Kidney (tissue), 22 donors: ENCODE measurements at places on chromosomes 2 and 18.
A peak's percentile ranks its signal among the peaks of the same experiment; 100 is the strongest.

GRCh38 chr2:189409647-189410046 is 31.6 kb upstream of the WDR75 start:
- no peak for DNase-seq

GRCh38 chr2:231605607-231606091 is 13.0 kb downstream of the TEX44 start:
- no peak for DNase-seq

DNA sequence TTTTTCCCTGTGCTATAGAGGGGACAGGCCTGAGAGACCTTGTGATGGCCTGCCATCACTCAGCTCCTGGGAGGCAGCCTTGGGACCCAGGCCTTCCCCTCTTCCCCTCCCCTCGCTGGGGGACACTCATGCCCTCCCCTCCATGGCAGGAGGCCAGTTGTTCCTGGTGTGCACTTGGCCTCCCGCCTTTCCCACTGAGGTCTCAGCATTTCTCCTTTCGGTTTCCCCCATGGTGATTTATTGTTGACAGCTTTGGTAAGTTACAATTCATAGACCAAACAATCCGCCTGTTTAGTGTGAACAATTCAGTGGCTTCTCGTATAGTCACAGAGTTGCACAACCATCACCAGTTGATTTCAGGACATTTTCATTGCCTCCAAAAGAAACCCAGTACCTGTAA is 10.2 kb upstream of the CNDP1 start:
- peak; percentile 85 for DNase-seq

- no peak for DNase-seq
These were observed 74.7 kb downstream of the NEURL3 start for GRCh38 chr2:96430394-96430988.

- DNase-seq, result no peak
These were observed 154.3 kb downstream of the NRP2 start for GRCh38 chr2:205836477-205837221.

DNA sequence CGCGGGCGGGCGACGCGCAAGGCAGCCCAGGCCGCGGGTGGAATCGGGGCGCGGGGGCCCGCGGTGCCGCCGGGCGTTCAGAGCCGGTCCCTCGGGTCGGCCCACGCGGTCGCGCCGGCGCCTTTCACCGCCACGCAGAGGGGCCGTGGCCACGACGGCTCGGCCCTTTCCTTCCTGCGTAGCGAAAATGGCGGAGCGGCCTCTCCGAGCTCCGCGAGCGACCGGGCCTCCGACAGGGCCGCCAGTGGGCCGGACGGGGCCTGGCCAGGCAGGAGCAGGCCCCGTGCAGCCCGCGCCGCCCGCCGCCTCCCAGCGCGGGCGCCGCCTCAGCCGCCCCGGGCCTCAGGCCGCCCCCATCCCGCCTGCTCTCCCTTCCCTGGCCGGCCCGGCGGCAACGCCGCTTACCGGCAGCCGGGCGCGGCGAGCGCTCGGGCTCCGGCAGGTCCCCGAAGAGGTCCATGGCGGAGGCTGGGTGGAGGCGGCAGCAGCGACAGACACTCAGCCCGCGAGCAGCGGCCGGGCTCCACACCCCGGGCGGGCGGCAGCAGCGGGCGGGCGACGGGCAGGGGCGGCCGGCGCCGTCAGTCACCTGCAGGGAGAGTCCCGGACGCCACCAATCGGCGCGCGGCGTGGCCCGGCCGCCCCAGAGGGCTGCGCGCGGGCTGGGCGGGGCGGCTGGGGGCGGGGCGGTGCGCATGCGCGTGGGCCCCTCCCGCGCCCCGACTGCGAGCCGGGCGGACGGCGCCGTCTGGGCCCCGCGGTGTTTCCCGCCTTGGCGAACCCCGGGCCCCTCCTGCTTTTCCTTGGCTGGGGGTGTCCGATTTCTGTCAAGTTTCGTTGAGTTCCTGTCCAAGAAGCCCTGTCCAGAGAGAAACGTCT is at the start of gene ILKAP:
TSS of gene ILKAP (minus strand) at position 602 of the 879 bp plus-strand sequence. CDS start at position 460, 142 bp downstream.
- peak; percentile 97 for DNase-seq

DNA sequence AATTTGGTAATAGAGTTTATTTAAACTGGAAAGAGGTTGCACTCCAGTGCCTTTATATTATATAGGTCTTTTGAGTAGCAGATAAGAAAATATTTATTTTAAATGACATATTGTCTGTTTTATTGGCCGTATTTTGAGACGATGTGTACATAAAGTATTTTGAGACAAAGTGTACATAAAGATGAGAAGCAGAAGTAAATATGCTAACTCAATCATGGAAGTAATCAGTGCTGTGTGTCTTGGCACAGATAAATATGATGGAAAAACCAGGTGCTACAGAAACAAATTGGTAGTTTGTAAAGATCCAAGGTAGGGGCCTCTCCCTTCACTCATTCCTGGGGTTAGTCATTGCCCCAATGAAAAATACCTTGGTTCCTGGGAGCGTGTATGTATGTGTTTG is 382.9 kb downstream of the DSEL start:
- DNase-seq, result no peak

DNA sequence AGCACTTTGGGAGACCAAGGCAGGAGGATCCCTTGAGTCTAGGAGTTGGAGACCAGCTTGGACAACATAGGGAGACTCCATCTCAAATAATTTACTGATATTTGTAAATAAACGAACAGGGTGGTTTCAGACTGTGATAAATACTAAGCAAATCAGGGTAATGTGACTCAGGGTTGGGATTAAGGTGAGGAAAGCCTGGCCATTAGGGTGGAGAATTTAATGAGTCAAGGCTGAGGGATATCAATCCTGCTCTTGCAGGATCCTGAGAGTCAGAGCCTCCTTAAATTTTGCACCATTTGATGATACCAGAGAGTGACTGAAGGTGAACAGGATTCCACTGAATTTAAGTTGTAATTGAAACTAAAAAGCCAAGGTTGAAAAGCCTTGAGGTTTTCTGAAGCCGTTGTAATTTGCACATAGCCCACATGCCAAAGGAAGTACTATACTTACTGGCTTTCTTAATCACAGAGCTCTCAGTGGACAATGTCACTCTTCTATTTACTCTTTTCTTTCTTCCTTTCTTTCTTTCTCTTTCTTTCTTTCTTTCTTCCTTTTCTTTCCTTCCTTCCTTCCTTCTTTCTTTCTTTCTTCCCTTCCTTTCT is 28.6 kb upstream of the AP1S3 start:
- DNase-seq, result no peak

GRCh38 chr2:221518935-221519625 is 53.0 kb downstream of the EPHA4 start:
- no peak for DNase-seq

GRCh38 chr2:185147361-185147760 is 549.0 kb downstream of the ZNF804A start:
- DNase-seq, result no peak

DNA sequence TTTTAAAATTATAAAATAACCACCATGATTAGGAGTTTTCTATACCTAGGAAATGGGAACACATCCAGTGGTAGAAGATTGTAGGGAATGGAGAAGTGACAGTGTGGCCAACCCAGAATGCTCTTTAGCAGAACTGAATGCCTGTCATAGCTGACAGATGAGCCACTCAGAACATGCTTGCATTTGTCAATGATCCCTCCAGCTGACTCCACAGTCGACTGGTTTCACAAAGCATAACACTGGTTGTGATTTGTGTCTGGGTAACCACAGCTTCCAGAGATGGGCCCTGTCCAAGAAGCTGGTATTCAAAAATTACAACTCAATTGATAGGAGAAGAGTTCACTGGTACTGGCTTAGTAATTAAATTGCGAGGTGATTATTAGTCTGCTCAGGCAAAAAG is 9.0 kb upstream of the CTIF start:
- DNase-seq, result no peak

DNA sequence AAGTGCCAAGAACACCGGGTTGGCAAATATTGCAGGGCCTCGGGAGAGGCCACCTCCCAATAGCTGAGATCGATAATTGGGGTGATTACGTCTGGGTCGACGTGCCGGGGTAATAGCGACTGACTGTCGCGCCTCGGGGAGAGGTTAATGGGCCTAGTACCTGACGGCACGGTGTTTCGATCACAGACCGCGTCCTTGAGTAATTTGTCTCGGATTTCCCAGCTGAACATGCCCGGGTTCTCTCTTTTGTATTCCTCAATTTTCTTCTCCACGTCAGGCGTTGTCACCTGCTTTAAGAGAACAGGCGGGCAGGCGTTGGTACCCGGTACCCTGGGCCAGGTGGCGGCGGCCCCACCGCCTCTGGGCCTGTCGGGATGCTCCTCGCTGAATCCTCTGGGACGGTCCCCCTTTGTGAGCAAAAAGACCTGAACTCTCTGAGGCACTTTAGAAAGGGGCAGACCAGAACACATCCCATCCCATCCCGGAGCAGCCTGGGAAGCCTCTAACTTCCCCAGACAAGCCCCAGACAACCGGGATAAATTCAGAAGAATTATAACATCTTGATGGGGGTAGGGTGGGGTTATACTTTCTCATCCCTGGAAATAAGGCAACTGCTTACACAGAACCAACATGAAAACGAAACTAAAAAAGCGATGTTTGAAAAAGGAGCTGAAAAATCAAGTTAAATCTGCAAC is 3.3 kb downstream of the PAX3 start:
- DNase-seq, result no peak

DNA sequence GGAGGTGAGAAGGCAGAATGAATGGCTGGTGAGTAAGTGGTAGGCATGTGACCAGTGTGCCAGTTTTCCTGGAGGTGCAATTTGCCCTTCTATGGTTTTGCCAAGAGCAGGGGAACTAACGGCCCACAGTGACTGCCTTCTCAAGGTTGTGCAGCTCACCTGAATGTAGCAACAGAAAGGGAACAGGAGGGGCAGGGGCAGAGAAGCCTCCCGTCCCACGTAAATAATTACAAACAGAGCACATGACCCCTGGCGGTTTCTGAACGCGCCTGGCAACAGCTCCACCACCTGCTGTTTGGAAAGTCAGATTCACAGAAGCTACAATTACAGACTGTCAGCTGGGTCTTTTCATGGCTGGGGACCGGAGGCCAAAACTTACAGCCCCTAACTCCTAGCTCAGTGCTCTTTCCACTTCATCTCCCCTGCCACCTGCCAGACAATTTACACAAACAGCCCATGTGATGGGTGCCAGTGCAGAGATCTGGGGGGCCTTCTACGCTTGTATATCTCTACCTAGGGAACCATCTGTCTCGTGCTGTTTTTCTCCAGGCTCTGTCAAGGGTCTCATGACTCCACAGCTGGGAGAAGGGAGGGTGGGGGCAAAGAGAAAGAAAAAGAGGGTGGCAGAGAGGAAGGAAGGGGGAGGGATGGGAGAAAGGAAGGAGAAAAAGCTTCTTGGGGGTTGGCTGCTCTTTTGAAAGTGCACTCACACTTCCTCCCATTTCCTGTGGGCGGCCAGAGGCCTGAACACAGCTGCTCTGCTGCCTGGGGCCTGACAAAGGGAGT is 69.6 kb downstream of the POLR1A start:
- peak; percentile 80 for DNase-seq

- no peak for DNase-seq
These were observed 11.0 kb downstream of the ZNF407 start for GRCh38 chr18:74608681-74609080.

DNA sequence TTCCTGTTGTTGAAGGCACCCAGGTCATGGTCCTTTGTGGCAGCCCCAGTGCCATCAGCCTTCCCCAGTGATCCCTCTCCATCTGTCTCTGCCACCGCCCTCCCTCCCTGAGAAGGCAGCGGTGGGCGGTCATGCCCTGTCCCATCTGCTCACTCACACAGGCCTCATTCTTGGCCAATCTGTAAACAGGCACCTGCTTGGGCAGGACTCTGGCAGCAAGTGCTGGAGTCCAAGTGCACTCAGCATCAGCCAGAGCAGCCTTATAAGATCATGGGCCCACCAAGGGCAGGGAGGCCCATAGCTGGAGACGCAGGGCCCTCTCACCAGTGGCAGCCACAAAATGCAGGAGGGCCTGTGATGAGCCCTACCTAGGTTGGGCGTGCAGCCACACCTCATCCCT is 140.9 kb downstream of the TWIST2 start:
- no peak for DNase-seq

- DNase-seq, result no peak
These were observed 148.2 kb upstream of the NCK2 start for GRCh38 chr2:105596411-105596921.

DNA sequence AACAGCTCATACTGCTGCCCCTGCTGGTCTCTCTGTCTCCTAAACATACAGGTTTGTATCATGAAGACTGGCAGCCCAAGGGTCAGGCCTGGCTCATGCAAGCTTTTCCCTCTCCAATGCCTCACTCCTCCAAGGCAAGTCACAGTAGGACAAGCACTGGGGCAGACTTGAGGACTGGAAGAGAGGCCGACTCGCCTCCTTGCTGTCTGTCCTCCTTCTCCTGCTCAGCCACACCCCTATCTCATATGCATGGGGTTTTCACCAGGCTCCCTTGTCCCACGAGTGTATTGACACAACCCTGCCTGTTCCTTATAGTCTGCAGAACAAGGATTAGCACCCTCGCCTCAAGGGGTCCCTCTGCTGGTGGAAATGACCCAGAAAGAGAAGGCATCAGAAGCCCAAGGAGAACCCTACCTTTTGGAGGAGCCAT is 223.7 kb downstream of the SOX11 start:
- peak; percentile 34 for DNase-seq

DNA sequence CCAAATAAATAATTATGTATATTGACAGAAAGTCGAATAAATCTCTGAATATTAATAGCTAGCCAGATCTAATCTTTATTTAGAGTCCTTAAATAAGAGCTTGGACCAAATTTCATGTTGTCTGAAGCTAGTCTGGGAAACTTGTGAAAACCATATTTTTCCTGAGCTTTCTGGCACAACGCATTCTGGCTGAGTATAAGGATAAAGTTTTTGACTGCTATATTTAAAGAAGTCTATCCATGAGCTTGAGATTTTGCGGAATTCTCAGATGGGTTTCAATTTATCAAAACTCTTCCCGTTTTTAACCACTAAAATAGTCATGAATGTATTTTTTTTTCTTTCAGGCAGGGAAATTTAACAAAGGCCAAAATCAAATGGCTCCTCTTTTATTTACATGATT is 23.8 kb downstream of the FAP start:
- DNase-seq, result no peak

GRCh38 chr18:25332002-25332401 is 20.0 kb downstream of the ZNF521 start:
- DNase-seq, result no peak

- peak; percentile 67 for DNase-seq
These were observed 37.4 kb downstream of the NCKAP1 start for GRCh38 chr2:183000846-183001245.
